ENCODE measurements at places on chromosomes 11 and 22.

DNA sequence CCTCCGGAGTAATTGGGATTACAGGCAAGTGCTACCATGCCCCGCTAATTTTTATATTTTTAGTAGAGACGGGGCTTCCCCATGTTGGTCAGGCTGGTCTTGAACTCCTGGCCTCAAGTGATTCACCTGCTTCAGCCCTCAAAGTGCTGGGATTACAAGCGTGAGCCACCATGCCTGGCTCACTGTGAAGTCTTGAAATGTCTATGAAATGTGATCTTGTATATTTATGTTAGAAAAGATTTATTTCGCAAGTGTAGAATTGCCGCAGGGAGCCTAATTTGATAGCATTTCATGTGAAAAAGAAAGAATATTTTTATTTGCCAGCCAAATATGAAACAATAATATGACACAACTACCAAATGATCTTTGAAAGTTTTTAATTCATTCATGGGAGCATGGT is 52.1 kb downstream of the GRAMD1B start:
- DNase-seq, result no peak

DNA sequence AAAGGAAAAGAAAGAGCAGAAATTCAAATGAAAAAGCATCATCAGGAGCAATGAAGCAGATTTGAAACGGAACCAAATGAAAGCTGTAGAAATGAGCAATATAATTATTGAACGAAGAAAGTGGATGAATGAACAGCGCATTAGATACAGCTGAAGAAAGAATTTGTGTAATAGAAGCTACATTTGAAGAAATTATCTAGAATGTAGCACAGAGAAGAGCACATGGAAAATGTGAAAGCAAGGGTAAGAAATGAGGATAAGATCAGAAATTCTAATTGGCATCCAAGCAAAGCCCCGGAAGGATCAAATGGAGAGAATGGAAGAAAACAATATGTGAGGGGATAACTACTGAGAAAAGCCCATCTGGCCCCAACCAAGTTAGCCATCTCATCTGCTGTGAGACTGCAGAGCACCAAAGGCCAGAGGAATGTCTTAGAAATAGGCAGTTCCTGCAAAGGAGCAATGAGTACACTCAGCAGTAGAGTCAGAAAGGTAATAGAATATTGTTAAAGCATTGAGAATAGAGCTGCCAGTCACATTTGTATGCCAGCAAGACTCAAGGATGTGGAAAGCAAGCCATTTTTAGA is 51.9 kb downstream of the MED15 start:
- no peak for DNase-seq

DNA sequence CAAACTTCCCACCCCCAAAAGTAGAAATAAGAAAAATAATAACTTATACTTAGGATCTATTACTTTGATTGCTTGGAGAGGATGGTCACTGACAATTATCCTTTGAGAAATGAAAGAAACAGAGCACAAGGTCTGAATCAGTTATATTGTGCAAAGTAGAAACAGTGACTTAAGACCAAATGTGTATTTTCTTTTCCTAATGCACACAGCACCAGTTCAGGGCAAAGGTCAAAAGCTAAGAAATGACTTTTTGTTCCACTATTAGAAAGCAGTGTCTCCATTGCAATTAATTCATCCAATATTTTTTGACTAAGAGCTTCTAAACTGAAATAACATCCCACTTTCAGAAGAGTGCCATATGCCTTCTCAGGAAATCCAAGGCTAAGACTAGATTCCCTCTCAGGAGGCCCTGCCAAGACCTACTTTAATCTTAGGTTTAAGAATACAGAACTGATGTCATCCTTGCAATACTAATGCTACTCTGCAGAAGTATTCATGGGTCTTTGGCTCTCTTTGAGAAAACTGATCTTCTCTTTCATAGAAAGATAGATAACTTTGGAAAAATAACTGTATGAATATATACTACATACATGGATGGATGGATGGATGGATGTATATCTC is 147.0 kb downstream of the APOL5 start:
- DNase-seq, result no peak

DNA sequence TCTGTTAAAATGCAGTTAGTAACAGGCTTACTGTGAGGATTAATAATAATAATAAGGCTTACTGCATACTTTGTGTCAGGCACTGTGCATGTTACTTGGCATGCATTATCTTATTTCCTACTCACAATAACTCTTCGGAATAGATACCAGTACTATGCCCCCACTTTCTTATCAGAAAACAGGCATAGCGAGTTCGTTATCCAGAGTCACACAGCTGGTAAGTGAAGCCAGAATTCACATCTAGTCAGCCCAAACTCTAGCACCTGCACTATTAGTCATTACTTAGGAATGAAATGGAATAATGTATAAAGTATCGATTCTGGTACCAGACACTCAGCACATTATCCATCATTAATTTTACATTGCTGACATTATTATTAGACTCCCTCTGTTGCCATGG is 155.7 kb upstream of the BLID start:
- DNase-seq, result no peak

DNA sequence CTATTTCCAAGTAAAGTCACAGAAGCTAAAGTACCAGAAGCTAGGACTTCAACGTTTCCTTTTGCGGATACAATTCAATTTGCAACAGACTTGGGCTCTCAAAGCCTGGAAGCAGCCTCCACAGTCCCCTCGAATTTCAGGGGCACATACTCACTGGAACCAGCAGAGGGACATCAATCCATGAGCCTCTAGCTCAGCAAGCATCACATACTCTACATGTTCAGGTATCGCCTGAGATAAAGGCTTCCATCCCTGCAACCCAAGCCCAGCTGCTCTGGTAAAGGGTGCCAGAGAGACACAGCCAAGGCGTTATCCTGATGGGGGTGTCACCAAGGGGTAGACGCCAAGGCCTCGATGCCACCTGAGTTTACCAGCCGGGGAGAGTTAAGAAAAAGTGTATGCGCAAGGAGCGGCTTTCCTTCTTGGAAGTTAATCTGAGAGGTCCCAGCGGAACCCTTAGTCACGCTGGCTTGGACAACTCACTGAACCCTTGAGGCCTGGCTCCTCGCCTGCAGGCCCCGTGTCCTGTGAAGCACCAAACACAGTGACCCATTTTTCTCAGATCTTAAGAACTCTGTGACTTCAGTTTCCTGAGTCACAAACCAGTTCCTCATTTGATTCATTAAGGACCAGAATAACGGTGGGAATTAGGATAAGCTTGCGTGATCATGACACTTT is 13.0 kb downstream of the LTO1 start:
- no peak for DNase-seq

GRCh38 chr11:70292863-70293262 is 22.4 kb downstream of the PPFIA1 start:
- DNase-seq, result no peak

DNA sequence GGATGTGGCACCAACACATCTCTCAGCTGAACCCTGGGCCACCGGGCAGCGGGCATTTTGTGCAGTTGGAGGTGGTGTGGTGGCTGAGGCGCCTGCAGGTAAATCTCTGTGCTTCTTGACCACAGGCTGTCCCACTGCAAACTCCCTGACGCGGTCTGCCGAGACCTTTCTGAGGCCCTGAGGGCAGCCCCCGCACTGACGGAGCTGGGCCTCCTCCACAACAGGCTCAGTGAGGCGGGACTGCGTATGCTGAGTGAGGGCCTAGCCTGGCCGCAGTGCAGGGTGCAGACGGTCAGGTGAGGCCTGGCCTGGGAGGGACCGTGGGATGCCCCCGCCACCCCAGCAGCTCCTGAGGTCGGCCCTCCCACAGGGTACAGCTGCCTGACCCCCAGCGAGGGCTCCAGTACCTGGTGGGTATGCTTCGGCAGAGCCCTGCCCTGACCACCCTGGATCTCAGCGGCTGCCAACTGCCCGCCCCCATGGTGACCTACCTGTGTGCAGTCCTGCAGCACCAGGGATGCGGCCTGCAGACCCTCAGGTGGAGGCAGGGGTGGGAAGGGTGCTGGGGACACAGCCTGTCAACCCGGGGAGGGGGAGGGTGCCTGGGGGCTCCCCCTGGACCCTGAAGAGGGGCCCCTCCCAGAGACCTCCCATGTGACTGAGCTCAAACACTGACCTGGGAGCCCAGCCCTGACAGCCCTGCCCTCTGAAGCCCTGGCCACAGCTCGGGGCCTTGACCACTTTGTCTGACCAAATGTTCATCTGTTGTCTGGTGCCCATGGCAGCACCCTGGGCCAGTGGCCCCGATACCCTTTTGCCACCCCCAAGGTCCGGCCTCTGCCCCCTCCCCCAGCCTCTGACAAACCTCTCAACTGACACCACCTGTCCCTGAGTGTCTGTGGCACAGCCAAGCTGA is 4.6 kb upstream of the PGGHG start:
- no peak for DNase-seq

DNA sequence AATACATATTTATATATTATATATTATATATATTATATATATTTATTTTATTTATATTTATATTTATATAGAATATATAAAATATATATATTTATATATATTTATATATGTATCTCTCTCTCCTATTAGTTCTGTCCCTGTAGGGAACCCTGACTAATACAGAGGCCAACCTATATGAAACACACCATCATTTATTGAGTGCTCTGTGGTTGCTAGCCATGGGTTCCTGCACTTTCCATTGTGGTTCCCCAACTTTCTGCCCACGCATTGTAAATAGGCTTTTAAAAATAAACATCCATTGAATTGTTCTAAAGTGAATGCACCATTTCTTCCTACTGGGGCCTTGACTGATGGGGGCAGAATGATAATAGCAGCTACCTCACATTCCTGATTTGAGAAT is 93.8 kb upstream of the SESN3 start:
- DNase-seq, result no peak

GRCh38 chr11:27387362-27387761 is 24.3 kb upstream of the CCDC34 start:
- no peak for DNase-seq

DNA sequence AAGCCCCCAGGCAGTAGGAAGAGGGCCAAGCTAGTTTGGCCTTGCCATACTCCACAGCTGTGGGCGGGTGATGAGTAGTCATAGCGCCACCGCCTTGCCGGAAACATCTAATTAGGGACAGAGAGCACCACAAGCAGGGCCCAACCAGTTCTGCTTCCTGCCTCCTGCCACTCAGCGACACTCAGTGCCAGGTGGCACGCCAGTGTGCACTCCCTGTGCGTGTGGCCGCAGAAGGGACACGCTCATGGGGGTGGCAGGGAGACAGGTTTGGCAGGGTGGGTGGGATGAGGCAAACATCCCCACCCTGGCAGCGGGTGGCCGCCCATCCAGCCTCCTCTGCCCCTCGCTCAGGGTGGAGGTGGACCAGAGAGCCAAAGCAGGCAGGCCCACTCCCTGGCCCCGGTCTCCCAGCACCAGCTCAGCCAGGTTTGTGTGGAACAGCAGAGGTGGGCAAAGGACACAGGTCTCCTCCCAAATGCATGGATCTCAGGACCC is 4.9 kb downstream of the OVOL1 start:
- no peak for DNase-seq

GRCh38 chr11:66932543-66932942 is 25.6 kb downstream of the PC start:
- DNase-seq, result no peak

DNA sequence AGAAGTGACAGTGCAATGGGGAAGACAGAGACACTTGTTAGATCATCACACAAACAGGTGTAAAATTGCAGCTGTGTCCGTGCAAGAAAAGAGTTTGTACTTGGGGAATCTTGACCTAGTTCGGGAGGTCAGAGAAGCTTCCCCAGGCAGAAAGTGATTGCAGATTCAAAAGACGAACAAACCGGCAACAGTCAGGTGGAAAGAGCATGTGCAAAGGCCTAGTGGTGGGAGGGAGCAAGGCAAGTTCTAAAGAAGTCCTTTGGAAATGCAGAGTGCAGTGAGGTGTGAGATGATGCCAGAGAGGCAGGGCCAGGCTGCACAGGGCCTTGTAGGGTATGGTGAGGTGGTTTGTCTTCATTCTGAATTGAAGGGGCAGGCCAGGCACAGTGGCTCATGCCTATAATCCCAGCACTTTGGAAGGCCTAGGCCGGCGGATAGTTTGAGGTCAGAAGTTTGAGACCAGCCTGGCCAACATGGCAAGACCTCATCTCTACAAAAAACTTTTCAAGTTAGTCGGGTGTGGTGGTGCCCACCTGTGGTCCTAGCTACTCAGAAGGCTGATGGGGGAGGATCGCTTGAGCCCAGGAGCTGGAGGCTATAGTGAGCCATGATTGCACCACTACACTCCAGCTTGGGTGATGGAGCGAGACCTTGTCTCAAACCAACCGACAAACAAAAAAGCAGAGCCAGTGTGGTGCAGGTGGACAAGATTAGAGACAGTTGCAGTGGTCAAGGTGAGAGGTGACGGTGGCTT is 1.9 kb upstream of the ESS2 start:
- no peak for DNase-seq

DNA sequence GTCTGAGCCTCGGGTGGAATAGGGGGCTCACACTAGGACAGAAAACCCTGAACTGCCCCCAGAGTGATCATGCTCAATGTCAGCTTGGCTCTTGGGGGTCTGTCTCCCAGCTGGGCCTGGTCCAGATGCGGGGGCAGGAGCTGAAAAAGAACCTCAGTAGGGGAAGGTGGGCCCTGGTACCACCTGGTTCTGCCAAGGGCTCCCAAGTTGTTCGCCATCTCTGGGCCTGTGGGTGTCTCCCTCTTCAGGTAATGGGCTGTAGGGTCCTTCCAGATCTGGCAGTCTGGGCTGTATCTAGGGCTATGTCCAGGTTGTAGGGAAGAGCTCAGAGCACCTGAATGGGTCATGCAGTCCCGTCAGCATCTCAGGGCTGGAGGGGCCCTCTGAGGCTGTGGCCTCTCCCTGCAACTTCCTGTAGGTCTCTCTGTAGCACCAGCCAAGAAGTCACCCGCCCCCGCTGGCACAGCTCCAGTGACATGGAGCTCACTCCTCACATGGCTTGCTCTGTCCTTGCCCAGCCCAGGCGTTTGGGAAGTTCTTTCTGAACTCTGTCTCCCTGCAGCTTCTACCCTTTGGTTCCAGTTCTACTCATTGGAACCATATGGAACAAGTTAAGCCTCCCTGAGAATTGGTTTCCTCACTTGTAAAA is 33.0 kb upstream of the SOX10 start:
- no peak for DNase-seq

DNA sequence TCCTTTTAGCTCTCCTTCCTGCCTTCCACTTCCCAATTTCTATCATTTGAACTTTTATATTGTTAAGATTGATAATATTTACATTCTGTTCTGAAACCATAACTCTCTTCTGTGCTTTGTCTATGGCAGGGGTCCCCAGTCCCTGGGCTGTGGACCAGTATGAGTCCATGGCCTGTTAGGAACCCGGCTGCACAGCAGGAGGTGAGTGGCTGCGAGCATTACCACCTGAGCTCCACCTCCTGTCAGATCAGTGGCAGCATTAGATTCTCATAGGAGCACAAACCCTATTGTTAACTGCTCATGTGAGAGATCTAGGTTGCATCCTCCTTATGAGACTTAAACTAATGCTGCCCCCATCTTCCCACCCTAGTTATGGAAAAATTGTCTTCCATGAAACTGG is 48.4 kb upstream of the HEPHL1 start:
- DNase-seq, result no peak

- no peak for DNase-seq
Measured at GRCh38 chr11:121800240-121800639, 315.8 kb downstream of the BLID start.
